ENCODE measurements at places on chromosomes 5 and 9.

- DNase-seq, result no peak
Measured at GRCh38 chr5:75611311-75612225, at the start of gene ANKDD1B. ANKDD1B (plus strand) TSS chr5:75611453; CDS start chr5:75611635, 182 bp downstream.

DNA sequence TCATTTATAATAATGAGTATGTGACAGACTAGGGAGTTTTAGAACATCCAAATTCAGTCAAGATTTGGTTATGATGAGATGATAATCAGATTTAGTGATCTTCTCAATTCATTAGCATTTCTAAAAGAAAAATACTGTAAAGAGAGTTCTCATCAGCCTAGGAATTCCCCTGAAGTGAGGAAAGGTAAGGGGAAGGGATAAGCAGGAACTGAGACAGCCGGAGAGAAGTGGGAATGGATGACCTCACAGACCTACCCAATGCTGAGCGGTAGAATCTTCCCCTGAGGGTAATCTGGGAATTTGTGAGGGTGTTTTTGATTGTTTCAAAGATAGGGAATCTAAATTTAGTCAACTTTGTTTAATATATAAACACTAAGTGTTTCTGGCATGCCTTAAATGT, 16.7 kb upstream of the GPBP1 start:
- no peak for DNase-seq

DNA sequence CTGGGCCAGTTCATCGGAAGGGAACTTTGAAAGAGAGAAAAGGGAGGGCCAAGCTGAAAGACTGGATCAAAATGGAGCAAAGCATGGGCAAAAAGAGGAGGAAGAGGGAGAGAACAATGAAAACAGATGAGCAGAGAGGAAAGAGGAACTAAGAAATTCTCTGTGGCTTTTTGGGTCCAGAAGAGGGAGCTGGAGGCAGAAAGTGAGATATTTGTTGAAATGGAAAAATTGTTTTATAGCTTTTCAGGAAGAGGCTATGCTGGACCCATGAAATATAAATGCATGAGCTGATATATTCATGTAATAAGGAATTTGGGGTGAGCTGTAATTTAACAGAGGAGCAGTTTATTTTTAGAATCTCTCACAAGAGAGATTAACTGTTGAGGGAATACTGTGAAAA, 457.3 kb downstream of the DMAC1 start:
- DNase-seq, result no peak

DNA sequence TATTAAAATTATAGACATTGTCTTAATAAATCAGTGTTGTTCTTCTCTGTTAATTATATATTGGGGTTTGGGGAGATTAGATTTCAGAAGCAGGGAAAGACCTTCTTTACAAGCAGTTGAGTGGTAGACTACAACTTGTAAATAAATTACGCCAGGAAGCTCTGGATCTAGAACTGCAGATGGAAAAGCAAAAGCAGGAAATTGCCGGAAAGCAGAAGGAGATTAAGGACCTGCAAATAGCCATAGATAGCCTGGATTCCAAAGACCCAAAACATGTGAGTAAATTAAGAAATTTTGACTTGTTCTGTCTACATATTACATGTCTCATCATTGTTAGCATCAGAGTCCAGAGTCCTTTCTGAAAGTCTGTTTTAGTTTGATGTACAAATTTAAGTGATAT, 43.5 kb downstream of the CNTRL start:
- no peak for DNase-seq

DNA sequence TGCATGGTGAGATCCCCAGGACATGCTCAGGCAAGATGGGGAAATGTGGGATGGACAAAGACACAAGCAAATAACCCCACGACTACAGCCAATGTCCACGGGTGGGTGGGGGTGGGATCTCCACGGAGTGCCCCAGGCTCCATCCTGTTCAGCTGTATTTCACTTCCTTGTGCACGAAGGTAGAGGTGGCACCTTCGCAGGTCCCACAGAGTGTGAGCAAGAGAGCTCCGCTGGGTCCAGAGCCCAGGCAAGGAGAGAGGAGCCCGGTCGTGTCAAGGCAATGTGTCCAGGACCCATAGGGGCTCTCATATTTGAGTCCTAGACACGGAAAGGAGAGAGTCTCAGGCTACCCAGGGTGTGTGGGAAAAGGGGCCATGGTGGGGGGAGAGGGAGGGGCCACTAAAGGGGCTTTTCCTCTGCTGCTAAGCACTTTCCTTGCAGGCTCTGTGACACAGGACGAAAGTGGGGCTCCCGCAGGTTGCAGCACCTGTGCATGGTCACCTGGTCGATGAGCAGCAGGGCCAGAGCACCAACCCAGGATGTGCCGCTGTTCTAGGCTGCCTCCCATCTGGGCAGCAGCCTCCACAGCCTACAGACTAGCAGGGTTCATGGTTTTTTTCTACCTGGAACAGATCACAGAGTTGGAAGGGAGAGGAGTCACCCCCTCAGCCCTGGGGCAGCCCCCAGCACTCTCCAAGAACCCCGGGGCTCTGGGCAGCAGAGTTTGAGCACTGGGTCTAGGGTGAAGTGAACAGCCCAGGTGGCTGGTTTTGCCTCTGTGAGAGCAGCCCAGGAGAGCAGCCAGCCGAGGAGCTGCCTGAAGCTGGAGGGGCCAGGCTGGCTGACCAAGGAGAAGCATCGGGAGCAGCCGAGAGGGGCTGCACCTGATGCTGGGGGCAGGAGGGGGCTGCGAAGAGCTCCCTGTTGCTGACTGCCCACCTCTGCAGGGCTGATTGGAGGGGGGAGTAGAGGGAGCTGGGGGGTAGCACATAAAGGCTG, 100.7 kb upstream of the MVB12B start:
- no peak for DNase-seq

All from DMS153 (cell line).